Omental fat pad (tissue), 4 donors: ENCODE measurements at places on chromosomes 2 and 18. TPM values are rescaled to one million over a fixed set of nuclear protein-coding genes. Genes with fewer than 3 reads are reported as not detected.

The TET3 gene
- 17.8 TPM for total RNA-seq

DNA sequence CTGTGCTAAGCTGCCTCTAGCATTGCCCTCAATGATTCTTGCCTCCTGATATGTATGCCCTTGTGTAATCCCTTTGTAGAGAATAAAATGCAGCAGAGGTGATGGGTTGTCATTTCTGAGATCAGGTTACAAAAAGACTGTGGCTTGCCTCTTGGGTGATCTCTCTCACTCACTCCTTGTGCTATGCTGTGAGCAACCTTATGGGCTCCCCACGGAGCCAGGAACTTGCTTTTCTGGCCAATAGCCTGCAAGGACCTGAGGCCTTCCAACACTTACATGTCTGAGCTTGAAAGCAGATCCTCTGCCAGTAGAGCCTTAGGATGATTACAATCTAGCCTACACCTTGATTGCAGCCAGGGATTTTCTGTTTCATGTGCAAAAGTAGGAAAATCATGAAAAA lies 123.1 kb upstream of the XIRP2 start:
- DNase-seq = no peak

- no peak for DNase-seq
These were observed 97.6 kb upstream of the PPP1CB start for GRCh38 chr2:28653892-28654662.

The LCLAT1 gene
- 10.2 TPM for total RNA-seq

DNA sequence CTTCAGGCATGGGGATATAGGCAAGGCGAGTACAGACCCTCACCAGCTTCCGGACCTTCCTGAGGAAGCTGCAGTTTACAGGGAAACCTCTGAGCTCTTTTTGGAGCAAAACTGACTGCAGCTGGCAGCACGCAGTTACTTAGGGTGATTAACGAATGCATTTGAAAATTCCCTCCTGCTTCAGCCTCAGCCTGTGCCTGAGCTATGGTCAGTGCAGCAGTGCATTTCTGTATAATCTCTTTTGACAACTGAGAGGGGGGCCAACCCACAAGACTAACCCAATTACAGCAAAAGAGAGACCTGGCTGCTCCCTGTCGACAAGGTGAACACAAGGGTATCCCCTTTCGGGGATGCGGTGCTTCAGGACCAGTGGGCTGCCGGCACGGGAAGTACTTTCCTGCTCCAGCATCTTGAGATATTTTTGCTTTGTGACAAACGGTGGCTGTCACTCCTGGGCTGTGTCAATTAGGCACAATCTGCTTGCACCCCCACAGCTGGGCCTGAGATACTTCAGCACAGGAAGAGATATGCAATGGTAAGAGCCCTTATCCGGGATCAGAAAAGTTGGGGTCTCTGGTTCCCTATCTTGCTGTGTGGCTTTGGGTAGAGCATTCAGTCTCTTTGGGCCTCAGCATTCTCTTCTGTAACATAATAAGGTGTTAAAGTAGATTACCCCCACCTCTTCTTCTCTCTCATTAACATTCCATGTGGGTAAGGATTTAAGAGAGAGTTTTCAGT lies 141.0 kb downstream of the TMEM17 start:
- DNase-seq = no peak

GRCh38 chr18:59848002-59848401 lies 51.8 kb upstream of the PMAIP1 start:
- DNase-seq = no peak
